Tibial artery (tissue), 4 donors: ENCODE measurements at places on chromosomes 12 and 14.

DNA sequence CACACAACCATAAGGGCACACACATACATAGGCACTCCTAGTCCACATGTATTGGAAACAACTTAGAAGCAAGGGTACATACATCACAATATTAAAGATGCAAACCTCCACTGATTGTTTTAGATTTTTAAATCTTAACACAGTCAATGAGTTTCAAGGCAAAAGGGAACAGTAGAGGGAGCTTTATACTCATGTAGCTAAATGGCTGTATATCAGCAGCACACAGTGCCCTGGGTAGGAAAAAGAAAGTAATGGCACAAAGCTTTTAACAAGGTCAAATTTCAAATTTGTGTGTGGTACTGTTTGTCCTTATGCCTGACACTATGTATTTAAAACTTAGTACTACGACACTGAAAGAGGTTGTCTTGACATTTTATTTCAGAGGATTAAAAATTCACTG is 262.0 kb downstream of the MED13L start:
- DNase-seq: no peak

DNA sequence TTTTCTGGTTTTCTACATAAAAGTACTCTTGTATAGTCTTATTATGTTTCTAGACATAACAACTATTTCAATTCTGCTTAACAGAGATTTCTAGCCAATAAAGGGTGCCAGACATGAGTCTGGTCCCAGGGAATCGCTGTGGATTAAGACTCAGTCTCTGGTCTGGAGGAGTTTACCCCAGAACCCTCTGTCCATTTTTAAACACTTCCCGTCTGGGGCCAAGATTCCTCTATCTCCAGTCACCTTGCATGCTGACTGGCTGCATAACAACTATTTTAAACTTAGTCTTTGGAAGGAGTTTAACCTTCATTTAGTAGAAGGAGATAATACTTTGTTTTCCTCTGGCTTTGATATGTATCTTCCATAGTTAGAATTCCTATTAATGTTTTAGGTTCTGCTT is 163.1 kb upstream of the IFNG-AS1 start:
- DNase-seq: no peak

GRCh38 chr12:70415987-70416386 is 49.9 kb downstream of the KCNMB4 start:
- DNase-seq: no peak

DNA sequence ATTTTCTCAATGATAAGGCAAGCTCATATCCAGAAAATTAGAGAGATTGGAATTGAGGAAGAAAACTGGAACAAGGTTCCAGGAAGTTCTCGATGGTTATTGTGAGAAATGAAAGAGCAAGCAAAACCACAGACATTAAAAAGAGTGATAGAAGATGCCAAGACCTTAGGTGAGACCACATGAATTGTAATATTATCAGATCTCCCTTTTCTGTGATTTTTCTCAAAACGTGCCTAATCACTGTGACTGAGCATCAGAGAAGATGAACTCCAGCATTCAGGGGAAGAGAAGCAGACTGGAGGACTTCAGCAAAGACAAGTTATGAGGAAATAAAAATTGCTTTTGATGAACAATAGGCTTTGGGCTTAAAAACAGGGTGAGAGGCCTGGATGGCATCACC is 278.8 kb downstream of the SOX5 start:
- DNase-seq: no peak

DNA sequence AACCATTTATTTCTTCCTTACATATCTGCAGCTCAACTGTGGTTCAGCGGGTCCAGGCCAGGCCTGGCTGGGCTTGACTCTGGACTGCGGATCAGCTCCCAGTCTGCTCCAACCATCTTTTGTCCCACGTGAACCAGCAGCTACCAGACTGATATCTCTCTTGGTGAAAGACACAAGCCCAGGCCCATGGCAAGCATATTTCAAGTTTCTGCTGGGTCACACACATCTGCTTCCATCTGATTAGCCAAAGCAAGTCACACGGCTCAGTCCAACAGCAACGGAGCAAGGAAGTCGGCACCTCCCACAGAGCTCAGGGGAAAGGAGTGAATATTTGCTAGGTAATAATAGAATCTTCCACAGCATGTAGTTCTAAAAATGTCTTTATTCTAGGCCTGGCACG is 24.7 kb upstream of the MARK3 start:
- DNase-seq: no peak

DNA sequence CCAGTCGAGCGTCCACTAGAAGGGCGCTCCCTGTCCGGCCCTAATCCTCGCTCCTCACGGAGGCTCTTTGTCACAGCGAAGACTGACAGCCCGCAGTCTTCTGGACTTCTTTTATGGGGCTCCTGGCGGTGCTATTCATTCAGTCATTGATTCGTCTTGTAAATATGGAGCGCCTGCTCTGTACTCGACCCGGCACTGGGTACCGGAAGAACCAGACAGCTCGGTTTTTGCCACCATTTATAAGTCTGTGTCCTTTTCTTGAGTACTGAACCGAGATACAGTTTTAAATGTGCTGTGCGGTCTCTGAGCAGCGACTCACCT is 570 bp downstream of the DMAC2L start:
- no peak for DNase-seq

DNA sequence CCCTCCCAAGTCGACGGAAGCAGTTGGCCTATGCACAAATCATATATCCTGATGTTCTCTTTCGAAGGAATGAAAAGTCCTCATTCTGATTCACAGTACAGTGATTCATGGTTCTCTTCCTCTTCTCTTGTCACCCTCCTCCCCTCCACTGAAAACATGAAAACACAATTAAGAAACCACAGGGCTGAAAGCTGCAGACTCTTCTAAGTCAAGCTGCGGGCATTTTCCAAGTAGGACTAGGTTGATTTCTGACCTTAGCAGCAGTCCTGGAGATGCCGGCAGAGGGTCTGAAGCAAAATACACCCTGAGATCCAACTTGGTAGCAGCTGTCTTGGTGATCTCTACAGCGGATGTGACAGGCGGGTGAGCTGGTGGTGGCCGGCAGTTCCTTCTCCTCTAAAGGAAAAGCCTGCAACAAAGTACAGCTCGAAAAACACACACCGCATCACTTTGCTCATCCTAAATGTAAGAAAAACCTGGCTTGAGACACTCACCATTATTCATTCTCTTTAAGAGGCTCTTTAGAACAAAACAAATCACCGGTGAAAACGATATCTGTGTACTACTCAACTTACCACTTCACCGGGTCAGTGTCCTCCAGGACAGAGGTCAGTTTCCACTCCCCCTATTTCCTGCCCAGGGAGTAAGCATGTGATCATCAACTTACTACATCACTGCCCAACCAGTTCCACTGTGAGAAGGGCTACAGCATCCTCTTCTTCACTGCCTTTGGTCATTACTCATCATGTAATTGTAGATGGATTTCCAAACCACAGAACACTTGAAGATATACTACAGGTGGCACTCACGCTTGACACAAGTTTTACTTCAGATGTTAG is 6.0 kb downstream of the TMCC3 start:
- DNase-seq: no peak

GRCh38 chr12:49990273-49990672 is 17.5 kb downstream of the AQP6 start:
- no peak for DNase-seq

DNA sequence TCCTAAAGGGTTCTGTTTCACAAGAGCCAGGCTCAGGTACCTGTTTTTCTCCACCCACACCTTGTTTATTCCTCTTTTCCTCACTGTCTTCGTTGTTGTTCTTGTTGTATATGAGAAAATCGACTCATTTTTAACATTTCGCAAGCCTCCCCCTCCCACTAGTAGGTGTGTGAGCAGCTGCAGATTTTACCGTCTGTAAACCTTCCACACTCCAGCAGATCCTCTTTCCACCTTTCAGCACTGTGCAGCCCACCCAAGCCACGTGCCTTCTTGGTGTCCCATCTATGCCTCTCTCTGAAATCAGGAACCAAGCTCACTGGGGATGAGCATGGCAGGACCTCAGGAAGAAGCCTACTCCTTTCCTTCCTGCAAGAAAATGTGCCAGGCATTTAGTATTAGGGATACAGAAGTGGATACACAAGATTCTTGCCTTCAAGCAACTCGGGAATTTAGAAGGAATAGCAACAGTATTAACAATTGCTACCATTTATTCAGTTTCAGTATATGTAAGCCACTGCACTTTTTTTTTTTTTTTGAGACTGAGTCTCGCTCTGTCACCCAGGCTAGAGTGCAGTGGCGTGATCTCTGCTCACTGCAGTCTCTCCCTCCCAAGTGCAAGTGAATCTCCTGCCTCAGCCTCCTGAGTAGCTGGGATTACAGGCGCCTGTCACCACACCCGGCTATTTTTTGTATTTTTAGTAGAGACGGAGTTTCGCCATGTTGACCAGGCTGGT is 113.6 kb downstream of the CHST11 start:
- DNase-seq: no peak
